Renal cortical epithelial cell (primary cell): ENCODE measurements at places on chromosomes 12 and 14.

- DNase-seq, result peak; percentile 51
Measured at GRCh38 chr14:68000511-68000910, 180.9 kb downstream of the RAD51B start.

- DNase-seq, result no peak
Measured at GRCh38 chr12:18332173-18332572, 70.9 kb downstream of the PIK3C2G start.

GRCh38 chr12:68580911-68581310 is 29.8 kb upstream of the RAP1B start:
- no peak for DNase-seq

DNA sequence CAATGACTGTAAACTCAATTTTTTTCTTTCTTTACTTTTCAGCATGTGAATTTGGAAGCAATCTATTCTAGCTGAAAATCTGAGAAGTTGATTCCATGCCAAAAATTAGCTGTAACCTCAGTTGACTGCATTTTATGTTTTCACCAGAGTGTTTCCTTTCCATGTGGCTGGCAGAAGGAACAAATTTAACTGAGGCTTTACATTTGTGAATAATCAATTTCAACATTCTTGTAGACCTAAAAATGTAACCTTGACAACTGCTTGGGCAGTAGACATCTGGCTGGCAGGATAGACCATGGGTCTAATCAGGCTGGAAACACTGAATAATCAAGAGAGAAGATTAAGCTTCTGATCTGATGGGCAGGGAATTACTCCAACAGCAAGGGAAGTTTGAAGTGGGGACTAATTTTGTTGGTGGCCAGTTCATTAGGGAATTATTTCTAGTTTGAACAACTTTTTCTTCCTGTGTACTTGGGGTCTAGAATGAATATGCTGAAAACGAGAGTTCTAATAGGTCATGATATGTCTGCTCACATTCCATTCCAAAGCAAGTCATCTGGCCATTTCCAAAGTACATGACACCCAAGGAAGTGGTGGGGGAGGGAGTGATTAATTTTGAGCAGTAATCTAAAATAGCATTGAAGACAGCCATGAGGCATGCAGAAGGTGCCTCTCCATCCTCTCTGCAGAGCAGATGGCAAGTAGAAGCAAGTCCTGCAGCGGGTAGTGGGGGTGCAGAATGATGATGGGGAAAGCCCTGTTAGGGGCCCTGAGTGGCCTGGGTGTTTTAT is 68.2 kb downstream of the ATP23 start:
- peak; percentile 25 for DNase-seq

GRCh38 chr12:83996671-83997070 is 915.9 kb downstream of the SLC6A15 start:
- DNase-seq, result no peak

DNA sequence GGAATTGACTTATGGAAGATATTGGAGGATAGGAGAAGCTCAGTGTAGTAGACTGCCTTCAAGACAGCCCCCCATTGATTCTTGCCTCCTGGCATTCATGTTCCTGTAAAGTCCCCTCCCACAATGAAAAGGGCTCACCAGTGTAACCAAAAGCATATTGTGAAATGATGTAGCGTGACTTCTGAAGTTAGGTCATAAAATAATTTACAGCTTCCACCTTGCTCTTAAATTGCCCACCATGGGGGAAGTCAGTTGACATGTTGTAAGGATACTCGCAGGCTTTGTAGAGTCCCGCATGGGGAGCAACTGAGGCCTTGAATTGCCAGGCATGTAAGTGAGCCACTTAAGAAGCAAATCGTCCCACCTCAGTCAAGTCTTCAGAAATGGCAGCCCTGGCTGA is 25.1 kb downstream of the GTSF1 start:
- no peak for DNase-seq

DNA sequence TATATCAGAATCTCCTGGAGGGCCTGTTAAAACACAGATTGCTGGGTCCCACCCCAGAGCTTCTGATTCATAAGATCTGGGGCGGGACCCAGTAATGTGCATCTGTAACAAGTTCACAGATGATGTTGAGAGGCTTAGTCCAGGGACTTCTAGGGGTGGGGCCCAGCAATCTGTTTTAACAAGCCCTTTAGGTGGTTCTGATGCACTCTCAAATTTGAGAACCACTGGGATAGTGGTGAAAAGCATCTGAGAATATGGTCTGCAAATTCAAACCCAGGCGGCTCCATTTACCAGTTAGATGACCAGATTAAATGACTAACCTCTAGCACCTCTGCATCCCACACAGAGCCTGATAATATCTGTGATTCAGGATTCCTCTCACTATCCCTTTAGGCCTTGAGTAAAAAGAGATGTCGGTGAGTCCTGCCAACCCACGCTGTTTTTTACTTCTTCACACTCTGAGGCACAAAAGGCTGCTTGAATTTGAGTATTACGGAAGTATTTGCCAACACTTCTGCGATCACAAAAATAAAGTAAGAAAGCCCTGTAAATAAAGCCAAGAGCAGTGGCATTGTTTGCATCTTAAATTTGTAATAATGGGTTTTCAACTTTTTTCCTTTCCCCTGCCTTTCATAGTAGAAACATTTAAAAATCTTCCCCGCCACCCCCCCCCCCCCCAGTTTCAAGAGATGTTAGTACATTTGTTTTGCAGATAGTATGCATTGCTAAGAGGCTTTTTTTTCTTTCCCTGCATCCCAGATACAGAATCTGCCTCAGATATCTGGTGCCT is 1.8 kb upstream of the FRS2 start:
- no peak for DNase-seq

DNA sequence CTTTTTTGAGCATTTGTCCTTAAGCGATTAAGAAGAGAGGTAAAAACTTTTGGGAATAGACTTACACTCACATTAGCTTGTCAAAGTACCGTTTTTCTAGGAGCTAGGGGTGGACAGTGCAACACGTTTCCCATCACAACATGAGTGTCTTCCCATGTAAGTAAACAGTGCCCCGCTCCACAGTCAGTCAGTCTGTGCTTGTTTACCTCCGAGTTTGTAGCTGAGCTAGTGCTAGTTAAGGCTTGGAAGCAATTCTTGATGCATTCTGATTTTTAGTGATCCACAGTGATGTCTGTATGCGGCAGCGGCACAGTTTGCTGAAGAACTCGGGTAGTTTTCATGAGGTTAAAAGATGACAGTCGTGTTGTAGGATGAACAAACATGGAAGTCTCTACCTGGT is 941 bp downstream of the ZDHHC17 start:
- peak; percentile 22 for DNase-seq

- DNase-seq, result peak; percentile 48
Measured at GRCh38 chr14:64683264-64683663, 21.0 kb upstream of the PLEKHG3 start.

- no peak for DNase-seq
Measured at GRCh38 chr14:91366749-91367148, 50.9 kb downstream of the CCDC88C start.

- peak; percentile 81 for DNase-seq
Measured at GRCh38 chr12:70994217-70994788, 73.8 kb upstream of the PTPRR start.

DNA sequence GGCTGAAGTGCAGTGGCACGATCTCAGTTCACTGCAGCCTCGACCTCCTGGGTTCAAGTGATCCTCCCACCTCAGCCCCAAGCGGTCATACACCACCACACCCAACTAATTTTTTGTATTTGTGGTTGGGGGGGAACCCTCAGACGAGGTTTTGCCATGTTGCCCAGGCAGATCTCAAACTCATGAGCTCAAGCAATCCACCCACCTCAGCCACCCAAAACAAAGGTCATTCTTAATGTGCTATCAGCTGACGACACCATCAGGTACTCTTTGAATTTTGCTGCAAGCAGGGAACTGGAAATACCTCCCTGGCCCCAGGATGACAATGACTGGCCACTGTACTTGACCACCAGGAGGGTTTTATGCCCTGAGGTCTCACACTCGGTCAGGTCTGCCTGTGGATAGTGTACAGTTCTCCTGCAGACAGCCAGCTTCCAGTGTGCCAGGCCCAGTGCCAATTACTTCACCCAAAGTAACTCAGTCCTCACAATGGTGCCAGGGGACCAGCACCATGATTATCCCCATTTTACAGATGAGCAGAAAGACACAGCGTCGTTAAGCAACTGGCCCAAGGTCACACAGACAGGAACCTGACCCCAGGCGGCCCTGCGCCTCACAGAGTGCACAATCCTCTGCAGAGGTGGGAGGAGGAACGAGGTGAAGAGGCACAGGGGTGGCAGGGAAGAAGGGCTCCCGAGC is 42.9 kb downstream of the ITPK1 start:
- no peak for DNase-seq

DNA sequence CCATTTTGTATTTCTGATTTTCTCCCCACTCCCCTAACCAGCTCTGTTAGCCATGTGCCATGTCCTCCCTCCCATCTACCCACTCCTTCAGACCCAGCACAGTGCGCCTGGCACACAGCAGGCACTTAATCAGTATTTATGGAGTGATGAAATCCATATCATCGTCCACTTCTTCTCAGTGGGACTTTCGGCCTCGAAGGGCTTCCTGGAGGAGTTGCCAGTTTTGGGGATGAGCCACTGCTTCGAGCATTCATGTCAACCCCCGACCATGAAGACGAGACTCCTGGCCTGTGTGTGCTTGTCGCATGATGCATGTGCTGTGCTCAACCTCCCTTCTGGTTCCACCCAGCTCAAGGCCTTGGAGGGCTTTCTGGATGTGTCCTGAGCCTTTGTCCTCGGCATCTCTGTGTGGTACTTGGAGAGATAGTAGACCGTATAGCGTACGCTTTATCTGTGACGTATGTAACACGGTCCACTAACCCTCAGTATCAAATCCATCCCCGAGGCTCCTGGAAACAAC is 119.5 kb upstream of the RTL1 start:
- DNase-seq, result no peak

GRCh38 chr12:43895580-43896206 is 59.8 kb downstream of the TMEM117 start:
- DNase-seq, result no peak

GRCh38 chr14:99234961-99235571 is 36.9 kb downstream of the BCL11B start:
- DNase-seq, result no peak

DNA sequence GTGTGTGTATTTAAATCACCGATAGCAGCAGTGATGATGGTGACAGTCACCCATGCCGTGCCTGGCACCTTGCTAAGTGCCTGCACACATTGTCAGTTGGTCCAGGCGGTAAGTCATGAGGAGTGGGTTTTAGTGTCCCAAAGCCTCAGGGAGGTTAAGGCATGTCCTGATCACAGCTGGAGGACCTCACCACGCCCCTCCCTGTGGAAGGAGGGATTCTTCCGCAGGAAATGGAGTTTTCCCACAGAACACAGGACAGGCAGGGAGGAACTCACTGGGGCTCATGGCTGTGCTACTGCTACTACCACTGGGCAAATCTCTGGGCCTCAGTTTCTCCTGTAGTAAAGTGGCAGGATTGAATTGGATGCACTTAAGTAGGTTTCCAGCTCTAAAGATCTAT is 142.3 kb downstream of the CACNA1C start:
- no peak for DNase-seq

GRCh38 chr12:22631863-22632463 is 7.0 kb downstream of the ETNK1 start:
- DNase-seq, result peak; percentile 27
